ENCODE measurements at places on chromosomes 3 and 15.
A peak's percentile ranks its signal among the peaks of the same experiment; 100 is the strongest.

- DNase-seq = peak; percentile 2
Observed at GRCh38 chr3:176041812-176042211, 1155.5 kb downstream of the TBL1XR1 start.

DNA sequence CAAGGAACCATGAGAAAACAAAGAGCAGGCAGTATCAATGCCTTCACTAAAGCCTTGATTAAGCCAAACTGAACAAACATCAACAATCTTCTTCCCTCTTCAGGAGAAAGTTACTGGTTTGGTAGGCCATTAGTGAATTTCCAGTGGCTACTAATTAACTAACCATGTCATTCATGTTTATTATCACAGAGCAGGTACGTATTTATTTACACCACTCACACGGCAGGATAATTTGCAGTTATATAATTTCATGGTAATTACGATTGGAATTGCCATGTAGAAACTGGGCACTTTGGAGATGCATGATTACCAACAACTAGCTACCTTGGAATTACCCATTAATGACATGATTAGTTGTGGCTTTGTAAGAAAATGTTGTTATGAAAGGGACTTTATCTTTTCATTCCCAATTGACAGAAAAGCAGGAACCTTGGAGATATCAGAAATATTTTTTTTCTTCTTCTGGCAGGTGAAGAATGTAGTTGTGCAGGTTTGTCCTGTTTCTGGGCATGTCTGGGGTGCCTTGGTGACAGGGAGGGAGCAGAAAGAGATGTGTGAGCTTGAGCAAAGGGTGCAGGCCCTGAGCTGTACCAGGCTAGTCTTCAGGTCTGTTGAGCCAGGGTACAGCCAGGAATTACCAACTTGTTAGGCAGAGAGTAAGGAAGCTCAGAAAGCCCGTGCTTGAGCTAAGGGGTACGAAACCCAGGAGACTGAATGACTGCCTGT is 310.7 kb downstream of the RORA start:
- DNase-seq = peak; percentile 79

- DNase-seq = no peak
Observed at GRCh38 chr3:85691196-85691595, 732.4 kb downstream of the CADM2 start.

- no peak for DNase-seq
Observed at GRCh38 chr3:51727500-51727899, 20.6 kb downstream of the GRM2 start.

GRCh38 chr15:101050623-101051290 is 131.6 kb downstream of the LRRK1 start:
- peak; percentile 7 for DNase-seq

DNA sequence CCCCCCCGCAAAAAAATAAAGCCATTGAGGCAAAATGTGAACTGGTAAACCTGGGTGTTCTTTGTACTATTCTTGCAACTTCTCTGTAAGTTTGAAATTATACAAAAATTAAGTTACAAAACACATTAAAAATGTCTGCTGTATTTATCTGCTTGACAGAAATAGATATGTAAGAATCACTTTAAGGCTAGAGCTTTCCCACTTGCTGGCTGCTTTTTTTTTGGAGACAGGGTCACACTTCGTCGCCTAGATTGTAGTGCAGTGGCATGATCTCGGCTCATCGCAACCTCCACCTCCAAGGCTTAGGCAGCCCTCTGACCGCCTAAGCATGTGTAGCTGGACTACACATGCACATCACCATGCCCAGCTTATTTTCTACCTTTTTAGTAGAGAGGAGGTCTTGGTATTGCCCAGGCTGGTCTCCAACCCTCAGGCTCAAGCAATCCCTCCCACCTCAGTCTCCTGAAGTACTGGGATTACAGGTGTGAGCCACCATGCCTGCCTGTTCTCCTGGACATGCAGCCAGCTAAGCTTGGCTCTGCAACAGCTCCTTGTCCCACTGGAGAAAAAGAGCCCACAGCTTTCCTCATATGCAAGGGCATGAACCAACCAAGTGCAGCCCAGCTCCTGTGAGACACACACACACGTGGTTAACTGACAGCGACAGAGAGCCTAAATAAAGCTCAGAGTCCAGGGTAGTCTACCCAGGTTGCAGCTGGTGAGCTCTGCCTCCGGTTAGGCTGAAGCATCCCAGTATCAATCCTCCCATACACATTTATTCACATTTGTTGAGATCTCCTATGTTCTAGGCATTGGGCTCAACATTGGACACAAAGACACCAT is 4.5 kb downstream of the RPS17 start:
- no peak for DNase-seq

- DNase-seq = peak; percentile 91
Observed at GRCh38 chr15:74799856-74800558, 12.6 kb upstream of the LMAN1L start.

DNA sequence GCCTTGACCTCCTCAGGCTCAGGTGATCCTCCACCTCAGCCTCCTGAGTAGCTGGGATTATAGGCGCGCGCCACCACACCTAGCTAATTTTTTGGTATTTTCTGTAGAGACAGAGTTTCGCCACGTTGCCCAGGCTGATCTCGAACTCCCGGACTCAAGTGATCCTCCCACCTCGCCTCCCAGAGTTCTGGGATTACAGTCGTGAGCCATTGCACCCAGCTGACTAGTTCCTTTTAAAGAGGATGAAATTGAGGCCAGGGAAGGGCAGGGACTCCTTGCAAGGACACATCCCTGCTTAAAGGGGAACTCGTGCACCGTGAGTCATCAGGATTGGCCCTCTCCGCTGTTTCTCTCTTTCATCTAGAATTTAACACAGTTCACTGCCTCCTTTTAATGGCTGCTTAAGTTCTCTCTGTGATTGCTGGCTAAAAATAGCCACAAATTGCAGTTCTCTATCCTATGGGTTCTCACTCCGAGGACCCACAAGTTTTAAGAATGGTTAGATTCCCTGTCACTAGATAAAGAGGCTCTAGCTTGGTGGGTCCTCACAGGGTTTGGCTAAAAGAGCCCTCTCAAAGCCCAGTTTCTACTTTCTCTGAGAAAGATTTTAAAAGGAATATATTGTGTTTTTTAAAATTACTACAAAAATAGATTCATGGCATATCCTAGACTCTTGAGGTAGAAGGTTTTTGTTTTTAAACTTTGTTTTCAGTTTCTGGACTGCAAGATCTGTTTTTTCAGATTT is 1.4 kb downstream of the CRTAP start:
- DNase-seq = peak; percentile 75

- no peak for DNase-seq
Observed at GRCh38 chr3:26132942-26133341, 343.1 kb downstream of the OXSM start.

- no peak for DNase-seq
Observed at GRCh38 chr3:49329186-49329585, 10.7 kb downstream of the USP4 start.

DNA sequence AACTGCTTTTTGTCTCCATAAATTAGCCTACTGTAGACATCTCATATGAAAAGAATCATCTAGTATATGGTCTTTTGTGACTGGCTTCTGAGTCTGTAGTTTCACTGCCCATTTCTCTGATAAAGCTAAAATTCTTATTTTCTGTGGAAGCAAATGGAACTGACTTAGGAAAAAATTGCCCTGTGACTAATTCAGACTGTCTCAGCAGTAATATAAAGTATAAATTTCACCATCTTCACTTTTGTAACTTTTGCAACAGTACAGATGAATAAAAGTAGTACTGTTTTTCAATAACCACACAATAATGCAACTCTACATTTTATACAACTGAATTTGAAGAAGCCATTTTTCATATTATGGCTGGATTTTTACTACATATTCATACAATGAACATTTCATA is 104.1 kb downstream of the TBC1D5 start:
- no peak for DNase-seq

DNA sequence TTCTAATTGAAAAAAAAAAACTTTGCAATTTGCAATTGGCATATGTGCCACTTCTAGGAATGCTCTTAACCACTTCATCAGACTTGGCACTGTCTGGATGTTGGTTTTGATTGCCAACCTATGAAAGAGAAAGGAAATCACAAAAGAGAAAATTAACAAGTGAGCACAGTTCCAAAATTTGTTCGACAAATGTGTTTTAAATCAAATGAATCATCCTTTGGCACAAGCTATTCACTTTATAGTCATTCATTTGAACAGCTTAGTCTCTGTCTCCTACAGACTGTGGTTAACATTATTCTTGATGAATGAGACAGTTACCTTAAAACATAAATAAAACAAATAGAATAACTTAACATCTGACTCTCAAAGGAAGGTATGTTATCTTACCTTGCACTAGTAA is 265.0 kb downstream of the EPHA3 start:
- DNase-seq = no peak

- peak; percentile 19 for DNase-seq
Observed at GRCh38 chr3:34419801-34420200, 621.4 kb downstream of the PDCD6IP start.

DNA sequence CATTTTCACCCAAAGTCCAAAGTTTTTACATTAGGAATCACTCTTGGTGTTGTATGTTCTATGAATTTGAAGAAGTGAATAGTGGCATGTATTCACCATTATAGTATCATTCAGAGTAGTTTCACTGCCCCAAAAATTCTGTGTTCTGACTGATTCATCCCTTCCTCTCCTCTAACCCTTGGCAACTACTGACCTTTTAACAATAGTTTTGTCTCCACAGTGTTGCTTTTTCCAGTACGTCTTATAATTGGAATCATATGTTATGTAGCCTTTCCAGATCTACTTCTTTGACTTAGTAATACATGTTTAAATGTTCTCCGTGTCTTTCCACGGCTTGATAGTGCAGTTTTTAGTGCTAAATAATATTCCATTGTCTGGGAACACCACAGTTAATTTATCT is 379.0 kb upstream of the SGO1 start:
- DNase-seq = no peak

DNA sequence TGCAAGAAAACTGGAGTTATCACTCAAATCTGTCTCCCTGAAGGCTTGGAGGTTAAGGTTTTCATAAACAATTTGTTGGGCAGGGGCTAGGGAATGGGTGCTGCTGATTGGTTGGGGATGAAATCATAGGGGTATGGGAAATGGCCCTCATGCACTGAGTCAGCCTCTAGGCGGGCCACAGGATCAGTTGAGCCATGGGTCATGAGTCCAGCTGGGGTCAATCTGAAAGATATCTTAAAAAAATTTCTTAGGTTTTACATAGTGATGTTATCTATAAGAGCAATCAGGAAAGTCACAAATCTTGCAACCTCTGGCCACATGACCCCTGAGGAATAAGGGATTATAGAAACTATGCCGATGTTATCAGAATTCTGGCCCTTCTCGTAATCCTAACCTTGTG is 491.7 kb downstream of the ZIC1 start:
- no peak for DNase-seq

- no peak for DNase-seq
Observed at GRCh38 chr15:39947401-39948197, 13.7 kb downstream of the EIF2AK4 start.

GRCh38 chr15:85689729-85690128 is 105.0 kb downstream of the KLHL25 start:
- peak; percentile 90 for DNase-seq

DNA sequence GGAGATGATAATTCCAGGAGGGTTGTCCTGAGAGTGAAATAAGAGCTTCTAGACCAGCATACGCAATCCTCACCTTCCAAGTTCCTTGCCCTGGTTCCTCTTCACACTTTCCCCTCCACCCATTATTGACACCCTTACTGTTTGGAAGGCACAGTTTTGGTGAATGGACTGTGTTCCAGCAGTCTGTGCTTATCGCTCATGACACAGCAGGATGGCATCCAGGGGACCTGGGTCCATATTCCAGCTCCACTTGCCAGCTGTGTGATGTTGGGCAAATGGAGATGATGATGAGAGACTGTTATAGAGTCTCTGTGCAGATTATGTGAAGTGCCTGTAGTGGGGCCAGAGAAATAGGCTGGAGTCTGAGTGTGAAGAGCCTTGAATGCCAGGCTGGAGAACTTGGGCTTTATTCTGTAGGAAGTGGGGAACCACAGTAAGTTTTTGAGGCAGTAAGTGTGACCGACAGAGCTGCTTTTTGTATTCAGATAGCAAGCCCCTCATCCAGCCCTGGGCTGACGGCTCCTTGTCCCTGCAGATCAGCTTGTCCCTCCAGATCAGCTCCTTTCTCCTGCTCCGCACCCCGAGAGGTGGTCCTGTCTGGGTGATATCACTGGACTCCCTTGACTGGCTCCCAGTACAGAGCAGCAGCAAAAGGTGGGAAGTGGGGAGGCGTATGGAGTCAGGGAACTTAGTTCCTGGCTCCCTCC is 8.1 kb downstream of the KBTBD13 start:
- DNase-seq = no peak

- no peak for DNase-seq
Observed at GRCh38 chr15:39326306-39326975, 254.4 kb upstream of the THBS1 start.

DNA sequence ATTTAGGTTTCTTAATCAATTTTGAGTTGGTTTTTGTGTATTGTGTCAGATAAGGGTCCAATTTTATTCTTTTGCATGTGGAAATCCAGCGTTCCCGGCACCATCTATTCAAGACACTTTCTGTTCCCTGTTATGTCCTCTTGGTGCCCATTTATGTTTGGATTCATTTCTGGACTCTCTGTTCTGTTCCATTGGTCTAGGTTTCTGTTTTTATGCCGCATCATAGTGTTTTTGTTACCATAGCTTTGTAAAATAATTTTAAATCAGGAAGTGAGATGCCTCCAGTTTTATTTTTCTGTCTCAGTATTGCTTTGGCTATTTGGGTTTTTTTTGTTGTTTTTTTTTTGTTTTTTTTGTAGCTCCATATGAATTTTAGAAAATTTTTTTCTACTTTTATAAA is 97.1 kb downstream of the LRRC28 start:
- no peak for DNase-seq

- DNase-seq = no peak
Observed at GRCh38 chr3:58723173-58723572, 56.6 kb upstream of the FAM3D start.

GRCh38 chr3:132321304-132321703 is 4.1 kb downstream of the ACP3 start:
- no peak for DNase-seq

DNA sequence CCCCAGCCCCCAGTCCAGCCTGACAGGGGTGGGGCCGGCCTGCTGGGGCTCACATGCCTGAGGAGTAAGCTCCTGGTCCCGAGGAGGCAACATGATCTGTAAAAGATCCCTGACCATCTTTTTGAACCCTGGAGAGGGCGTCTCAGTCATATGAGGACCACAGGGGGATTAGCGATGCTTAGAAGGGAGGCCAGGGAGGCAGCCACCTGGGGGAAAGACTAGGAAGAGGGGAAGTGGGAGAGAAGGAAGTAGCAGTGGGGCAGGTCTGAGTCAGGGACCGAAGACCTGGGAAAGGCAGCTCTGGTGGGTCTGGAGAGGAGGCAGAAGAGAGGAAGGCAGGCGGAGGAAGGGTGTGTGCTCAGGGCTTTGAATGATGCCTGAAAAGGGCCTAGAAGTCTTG is 18.9 kb downstream of the PIF1 start:
- no peak for DNase-seq
